ENCODE measurements at places on chromosomes 2 and 18.

DNA sequence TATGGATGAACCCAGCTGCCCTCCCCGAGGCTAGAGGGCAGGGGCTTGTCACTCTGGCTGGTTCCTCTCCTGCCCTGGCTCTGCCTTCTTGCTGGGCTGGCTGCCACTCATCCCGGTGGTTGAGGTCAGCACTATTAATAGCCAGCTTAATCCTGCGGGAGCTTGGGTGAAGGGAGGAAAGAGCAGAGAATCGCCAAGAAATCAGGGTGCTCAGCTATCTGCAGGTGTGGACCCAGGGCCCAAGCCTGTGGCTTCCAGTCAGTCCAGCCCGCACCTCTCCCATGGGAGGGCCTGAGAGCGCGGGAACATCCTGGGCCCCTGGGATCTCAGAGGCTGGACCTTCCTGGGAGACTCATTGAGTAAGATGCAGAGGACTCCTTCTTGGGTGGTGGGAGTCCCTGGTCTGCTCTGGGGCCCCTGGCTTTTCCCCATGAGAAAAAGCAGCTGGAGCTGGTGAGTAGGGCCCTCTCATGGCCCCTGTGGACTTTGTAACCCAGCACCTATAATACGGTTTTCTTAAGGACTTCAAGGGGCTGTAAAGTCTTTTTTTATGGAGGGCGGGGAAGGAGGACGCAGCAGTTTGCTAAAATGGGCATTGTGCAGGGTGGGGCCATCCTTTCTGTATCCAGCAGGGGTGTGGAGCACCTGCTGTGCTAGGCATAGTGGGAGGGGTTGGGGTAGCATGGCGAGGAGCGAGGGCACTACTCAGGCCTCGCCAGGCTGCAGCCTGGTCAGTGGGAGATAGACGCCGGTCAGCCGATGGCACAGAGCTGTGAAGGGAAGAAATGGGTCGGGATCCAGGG lies 27.4 kb upstream of the CNNM3 start:
- DNase-seq, result no peak

DNA sequence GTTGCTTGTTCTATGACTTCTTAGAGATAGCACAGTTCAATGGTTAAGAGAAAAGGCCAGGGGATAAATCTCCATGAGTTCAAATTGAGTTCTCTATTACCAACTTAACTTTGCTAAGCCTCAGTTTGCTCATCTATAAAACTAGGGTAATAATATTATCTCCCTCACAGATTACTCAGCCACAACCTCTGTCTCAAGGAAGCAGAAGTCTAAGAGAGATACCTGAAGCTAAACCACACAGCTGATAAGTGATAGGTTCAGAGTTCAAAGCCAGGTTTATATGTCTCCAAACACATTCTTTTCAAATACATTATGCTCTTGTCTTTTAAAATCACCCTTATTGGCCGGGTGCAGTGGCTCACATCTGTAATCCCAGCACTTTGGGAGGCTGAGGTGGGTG lies 287.7 kb downstream of the NBAS start:
- DNase-seq, result no peak

- DNase-seq, result no peak
Observed at GRCh38 chr18:23539911-23540525, 36.7 kb downstream of the RMC1 start.

DNA sequence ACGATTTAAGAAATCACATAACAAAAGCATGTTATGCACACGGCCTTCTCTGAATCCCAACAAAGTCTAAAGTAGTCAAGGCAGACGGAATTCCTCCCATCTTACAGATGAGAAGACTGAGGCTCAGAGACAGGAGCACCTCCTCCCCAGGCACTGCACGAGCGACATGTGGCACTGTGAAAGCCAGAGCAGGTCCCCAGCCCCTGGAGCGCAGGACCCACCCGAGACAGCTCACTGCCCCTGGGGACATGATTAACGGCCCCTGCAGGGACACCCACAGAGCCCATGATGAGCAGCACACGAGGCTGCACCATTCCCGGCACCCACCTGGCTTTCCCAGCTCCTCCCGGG lies 53.6 kb downstream of the EIPR1 start:
- DNase-seq, result no peak

DNA sequence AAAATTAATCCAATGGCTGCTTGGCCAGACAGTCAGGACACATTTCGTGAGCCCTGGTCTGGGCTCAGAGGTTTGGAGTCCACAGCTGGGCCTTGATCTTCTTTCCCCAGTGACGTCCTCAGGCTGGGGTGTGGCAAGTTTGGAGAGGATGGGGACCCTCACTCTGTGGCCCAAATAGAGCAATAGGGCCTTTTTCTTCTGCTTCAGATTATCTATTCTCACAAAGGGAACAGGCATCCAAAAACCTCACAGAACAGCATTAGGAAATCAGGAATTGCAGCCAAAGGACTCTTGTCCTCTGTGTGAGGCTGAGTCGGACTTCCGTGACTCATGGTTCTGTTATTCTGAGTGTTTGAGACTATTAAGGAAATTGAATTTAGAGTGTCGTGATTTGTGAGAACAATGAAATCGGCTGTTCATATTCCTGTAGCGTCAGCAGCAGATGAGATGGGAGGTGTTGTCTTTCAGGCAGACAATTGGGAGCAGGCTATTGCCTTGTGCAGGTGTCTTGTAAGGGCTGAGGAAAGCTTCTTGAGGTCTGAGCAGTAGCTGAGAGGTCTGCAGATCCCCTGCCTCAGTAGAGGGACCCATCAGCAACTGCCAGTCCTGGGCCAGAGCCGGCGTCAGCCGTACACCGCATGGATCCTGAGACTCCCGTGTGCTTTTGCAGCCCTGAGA lies 113.8 kb downstream of the SH3RF3 start:
- peak; percentile 36 for DNase-seq

GRCh38 chr2:104901037-104901881 lies 47.3 kb downstream of the POU3F3 start:
- DNase-seq, result no peak

GRCh38 chr2:236954641-236955040 lies 131.0 kb upstream of the COPS8 start:
- DNase-seq, result no peak

DNA sequence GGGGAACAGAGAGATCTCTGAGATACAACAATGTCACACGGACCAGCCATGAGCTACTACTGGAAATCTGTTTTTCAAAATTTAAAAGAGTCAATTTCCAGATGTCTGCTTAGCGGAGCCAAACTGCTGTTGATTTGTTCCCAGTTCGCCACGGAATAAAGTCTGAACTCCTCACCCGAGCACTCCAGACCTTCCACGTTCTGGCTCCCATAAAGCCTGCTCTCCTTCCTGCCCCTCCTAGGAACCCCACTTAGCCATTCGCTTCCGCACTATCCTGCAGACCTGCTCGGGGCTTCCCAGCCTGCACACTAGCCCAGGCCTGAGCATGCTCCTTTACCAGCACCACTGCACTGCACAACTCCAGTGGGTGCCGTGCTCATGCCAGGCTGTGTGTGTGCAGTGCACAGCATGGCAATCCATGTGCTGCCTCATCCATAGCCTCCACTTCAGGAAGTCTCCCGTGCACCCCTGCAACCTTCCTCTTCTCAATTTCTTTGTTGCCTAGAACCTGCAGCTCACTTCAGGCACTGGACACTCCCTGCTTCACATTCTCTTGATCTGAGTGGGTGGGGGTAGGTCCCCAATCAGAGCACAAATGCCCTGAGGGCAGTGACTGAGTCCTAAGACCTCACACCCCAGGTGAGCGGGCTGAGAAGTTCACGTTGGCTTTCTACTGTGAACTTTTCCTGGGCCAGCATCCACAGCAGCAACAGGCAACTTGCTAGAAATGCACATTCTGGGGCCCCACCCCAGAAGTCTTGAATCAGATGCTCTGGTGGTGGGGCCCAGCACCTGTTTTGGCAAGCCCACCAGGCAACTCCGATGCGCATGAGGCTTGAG lies 53.7 kb downstream of the ZBTB7C start:
- no peak for DNase-seq

DNA sequence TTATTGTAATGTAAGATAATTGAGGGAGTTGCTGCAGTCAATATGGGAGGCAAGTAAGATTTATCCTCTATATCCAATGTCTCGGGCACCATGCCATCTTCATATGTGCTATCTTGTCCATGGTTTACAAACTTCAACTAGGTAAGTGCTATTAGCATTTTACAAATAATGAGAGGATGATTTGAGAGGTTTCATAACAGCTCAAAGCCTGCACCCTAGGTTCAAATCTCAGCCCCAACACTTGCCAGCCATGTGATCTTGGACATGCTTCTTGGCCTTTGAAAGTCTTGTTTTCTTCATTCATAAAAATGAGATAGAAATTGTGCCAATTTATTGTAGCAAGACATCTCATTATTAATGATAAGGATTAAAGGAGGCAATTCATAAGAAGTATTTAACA lies 108.8 kb downstream of the RND3 start:
- no peak for DNase-seq

DNA sequence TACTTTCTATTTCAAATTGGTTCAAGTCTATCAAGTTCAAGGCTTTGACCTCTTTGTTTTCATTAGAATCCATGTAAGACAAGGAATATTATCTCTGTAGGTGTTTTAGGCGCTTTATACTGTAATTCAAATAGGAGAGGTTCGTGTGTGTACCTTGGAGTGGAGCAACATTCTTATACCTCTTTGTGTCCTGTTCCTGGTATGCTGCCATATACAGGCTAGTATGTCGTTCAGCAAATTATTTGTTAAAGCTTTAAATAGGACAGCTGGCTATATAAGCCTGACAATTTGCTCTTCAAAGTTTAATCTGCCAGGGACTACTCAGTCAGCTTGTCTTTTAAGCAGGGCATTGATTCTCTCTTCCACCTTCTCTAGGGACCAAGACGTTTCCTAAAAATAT lies 31.1 kb upstream of the SPAG16 start:
- no peak for DNase-seq

GRCh38 chr2:82275599-82275998 lies 1971.0 kb upstream of the LRRTM1 start:
- DNase-seq, result no peak

DNA sequence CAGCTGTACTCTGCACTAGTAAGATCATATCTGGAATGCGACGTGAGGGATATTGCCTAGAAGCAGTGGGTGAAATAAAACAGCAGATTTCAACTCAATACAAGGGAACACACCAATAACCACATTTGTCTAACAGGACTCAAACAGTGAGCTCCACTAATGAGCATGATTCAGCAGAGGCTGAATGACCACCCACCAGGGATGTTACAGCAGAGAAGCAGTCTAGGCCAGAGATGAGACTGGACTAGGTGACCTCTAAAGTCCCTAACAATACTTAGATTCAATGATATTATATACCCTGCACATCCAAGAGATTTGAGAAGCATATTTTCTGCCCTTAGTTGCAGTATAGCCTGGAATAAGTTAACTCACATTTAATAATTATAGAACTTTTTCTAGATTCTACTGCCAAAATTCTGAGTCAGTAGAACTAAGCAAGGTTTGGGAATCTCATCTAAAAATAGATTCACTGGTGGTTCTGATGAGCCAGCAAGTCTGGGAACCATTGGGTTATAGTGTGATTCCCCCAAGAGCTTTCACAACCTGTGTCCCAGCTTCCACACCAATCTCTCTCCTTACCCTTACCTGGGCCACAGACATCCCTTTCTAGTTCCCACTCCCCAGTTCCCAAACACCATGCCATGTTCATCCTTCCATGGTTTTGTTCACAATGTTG lies 6.3 kb downstream of the THOC1 start:
- no peak for DNase-seq

DNA sequence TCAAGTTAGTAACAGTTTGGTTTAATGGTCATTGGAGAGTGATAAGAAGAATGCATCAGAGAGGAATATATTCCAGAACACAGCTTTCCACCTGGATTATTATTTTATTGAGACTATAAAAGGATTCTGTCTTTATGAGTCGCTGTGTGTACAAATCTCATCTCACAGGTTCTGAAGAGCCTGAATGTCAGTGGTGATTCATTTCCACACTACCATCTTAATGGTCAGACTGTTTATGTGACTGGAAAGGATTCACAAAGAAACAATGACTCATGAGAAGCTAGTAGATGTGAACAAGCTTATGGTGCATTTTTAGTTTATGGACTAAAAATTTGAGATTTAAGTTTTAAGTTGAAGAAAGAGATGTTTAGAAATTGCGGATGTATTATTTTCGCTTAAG lies 685.4 kb upstream of the NRXN1 start:
- DNase-seq, result no peak

- no peak for DNase-seq
Observed at GRCh38 chr2:108404784-108405397, 27.1 kb downstream of the SULT1C4 start.

- DNase-seq, result no peak
Observed at GRCh38 chr2:84327645-84328249, 131.3 kb downstream of the SUCLG1 start.

DNA sequence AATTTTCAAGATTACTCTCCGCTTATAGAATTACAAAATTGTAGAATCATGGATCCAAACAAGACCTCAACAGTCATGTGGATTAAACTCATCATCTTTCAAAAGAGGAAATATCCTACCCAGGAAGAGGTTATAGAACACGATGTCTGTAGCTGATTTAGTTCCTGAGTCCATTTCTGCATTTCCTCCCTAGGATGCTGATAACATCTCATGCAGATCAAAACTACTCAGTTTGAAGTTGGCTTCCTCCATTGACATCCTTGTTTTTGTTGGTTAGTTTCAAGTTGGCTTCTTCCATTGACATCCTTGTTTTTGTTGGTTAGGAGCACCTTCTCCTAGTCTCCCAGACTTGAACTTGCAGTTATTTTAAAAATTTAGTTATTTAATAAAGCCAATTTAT lies 147.5 kb downstream of the PARD3B start:
- DNase-seq, result no peak

DNA sequence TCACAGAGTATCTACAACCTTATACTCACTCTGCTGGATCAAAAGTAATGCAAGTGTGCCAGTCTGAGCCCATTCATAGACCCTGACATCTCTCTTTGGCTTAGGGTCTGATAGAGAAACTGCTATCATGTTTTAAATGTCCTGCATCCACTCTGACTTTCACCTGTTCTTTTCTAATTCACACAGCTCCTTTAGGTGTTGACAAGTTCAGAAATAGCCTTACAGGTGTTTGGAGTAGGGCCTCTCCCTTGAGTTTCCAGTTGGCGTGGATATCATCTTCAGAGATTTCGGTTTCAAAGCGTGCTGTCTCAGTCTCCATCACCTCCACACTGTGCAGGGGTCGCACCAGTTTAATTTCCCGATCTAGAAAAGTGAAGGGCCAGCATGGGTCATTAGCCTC lies 150.3 kb downstream of the PLEKHA3 start:
- DNase-seq, result no peak

DNA sequence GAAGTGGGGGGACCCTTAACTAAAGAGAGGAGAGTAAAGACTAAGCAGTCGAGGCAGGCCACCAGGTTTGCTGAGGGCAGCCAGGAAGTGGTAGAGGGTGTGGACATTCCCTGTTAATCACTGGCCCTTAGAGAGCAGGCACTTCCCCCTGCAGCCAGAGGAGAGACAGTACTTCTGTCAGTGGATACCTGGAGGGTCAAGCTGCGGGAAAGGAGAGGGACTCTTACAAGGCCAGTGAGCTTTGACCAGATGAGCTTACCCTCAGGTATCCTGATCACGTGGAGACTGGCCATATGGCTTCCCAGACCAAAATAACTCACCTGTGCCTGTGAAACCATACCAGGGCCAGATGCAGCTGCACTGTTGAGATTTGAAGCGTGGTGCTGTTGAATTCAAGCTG lies 28.6 kb downstream of the ITGA6 start:
- no peak for DNase-seq

- peak; percentile 2 for DNase-seq
Observed at GRCh38 chr2:177031438-177032180, 181.0 kb upstream of the HNRNPA3 start.

- DNase-seq, result no peak
Observed at GRCh38 chr2:239057533-239057932, 209.6 kb downstream of the TWIST2 start.

Measured in NCI-H446 treated with DMSO at 0.1 percent for 48 hours (cell line).